ENCODE measurements at places on chromosomes 1 and 21. TPM values are rescaled to one million over a fixed set of nuclear protein-coding genes. Genes with fewer than 3 reads are reported as not detected.

DNA sequence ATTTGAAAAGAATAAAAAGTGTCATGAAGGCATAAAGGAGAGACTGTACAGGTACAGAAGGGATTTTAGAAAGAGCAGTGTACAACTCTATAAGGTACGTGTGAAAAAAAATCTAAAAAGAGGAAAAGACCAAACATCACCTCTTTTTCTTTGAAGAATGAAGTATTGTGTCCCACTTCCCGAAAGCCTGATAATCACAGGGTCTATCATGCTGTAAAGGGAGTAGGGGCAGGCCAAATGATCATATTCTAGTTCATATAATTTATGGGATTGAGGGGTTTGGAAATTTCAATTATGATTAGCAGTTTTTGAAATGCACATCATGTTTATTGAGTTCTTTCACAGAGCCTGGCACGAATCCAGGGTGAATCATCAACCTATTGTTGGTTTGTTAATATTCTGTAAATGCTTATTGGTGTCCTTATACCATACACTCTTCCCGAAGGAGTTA lies 910 bp upstream of the RERE start:
- H3K36me3 ChIP-seq: no peaks in the 10 kb centered on the region
- peak; percentile 73 for DNase-seq
- H3K27ac ChIP-seq: peak overlapping the region; percentile 99
- no peaks in the 10 kb centered on the region for H3K27me3 ChIP-seq
- peak overlapping the region; percentile 40 for H3K4me3 ChIP-seq
- H3K4me1 ChIP-seq: peaks cover 59% of the 10 kb centered on the region

GRCh38 chr1:55547405-55547804 lies 332.2 kb upstream of the USP24 start:
- no peak for DNase-seq
- no peak overlapping the region for H3K27ac ChIP-seq
- no peaks in the 10 kb centered on the region for H3K4me1 ChIP-seq
- H3K27me3 ChIP-seq: no peaks in the 10 kb centered on the region
- H3K36me3 ChIP-seq: no peaks in the 10 kb centered on the region

DNA sequence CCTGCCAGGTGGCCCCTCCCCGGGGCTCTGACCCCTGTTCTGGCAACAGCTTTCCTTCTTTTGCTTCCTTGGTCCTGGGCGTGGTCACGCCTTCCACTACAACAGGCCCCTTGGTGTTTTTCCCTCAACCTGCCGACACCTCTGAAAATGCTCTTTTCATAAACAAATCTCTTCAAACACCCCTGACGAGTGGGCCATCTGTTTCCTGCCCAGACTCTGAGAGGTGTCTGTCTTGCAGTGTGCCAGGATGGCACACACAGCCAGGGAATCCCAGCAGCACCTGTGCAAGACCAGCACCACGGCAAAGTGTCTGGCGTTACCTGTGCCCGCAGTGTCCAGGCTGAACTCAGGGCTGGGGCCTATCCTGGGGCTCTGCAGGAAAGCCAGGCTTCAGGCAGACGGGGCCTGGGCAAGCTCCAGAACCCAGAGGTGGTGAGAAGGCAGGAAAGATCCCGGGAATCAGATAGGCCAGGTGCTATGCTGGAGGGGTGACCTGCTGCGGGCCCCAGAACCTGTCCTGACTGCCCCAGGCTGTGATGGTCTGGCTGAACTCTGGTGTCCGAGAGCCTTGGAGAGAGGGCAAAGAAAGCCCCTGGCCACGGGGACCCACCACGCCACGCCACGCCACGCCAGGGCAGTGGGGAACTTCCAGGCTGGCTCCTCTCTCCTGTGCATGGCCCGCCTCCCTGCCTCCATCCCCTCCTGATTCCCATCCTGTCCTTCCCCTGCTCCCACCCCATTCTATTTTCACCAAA lies 88.9 kb downstream of the SIK1 start:
- no peaks in the 10 kb centered on the region for H3K36me3 ChIP-seq
- H3K27me3 ChIP-seq: peaks cover 10% of the 10 kb centered on the region
- DNase-seq: no peak
- H3K4me3 ChIP-seq: no peak overlapping the region
- peaks cover 25% of the 10 kb centered on the region for H3K4me1 ChIP-seq
- H3K27ac ChIP-seq: no peak overlapping the region

- no peak overlapping the region for H3K4me3 ChIP-seq
- no peak for DNase-seq
- no peaks in the 10 kb centered on the region for H3K36me3 ChIP-seq
- no peak overlapping the region for H3K27ac ChIP-seq
- no peaks in the 10 kb centered on the region for H3K4me1 ChIP-seq
Observed at GRCh38 chr1:192775631-192776030, 33.2 kb upstream of the RGS2 start.

Gene WNT2B
- total RNA-seq: 8.5 TPM

Gene ERVH48-1
- total RNA-seq: not detected

Gene RHBG
- total RNA-seq: not detected

Measured in tibial nerve (tissue), 4 donors.